Activated CD8-positive, alpha-beta memory T cell treated with anti-CD3 and anti-CD28 coated beads for 4 hours (primary cell): ENCODE measurements at places on chromosomes 2 and 18.
A peak's percentile ranks its signal among the peaks of the same experiment; 100 is the strongest.

DNA sequence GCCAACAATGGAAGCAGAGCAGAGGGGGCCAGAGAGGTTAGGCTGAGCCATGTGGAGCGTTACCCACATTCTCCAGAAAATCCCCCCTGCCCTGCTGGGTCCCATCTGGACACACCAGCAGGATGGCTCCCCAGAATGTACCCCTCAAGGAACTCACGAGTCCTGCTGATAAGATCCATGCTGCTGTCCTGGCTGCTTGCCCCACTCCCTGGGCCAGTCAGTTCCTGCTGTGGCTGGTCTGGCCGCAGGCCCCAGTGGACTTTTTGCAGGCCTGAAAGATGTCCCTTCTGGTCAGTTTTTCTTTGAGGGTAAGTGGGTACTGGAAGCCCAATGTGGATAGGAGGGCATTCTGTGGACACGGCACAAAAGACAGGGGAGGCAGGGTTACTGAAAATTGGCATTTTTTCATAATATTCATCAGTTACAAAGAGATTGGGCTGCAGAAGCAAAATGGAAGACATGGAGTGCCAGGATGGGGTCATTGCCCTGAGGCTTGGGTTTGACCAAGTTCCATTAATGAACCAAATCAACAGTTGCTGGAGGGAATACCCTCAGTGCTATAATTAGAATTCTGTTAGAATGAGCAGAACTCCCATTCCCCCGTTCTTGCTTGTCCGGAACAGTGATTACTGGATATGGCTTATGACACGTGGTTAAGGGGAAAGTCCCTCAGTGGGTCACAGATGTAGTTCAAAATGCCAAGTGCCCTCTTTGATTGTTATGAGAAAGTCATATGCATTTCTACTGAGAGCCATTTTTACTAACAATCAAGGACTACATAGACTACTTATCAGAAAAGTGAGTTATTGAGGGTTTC, 38.7 kb downstream of the SLC4A5 start:
- no peak for DNase-seq

DNA sequence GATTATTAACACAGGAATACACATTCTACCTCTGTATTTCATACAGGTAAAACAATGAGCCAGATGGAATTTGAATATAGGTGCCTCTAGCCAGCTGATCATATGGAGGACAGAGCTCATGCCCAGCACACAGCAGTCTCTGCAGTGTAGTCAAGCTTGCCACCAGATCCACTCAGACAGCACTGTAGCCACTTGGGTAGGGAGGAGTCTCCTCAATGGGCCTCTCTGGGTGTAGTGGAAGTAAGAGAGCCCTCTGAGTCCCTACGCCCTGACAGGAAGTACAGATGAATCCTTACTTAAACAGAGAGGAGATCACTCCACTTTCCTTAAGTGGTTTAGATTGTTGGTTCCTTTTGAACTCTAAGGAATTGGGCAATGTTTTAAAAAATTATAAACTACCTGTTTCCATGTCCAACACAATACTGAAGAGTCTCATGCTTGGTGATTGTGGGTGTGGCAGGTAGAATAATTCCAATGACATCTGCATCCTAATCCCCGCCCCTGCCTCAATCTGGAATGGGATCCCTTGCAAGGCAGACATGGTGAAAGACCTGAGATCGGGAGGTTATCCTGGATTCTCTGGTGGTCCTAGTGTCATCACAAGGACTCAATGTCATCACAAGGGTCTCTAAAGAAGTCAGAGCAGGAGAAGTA, 23.0 kb upstream of the TMEM200C start:
- DNase-seq: no peak

DNA sequence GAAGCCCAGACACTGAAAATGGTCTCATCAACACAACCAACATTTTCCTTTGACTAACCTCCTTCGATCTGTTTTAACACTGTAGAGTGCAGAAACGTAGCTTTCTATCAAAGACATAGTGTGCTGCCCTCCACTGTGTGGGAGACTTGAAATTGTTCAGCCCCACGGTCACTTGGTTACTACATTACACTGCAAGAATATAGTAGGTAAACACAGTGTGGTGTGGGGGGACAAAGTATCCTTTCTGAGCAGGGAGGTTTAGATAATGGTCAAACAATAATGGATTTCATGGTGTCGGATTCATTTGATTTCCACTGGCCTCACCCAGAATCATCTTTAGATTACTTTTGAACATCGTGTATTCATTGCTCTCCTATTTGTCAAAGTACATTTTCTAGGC, 181.0 kb downstream of the ERBB4 start:
- DNase-seq: no peak

- no peak for DNase-seq
Observed at GRCh38 chr2:100192825-100193224, 50.4 kb upstream of the AFF3 start.

GRCh38 chr2:127449414-127449813, 31.2 kb downstream of the PROC start:
- DNase-seq: no peak

- DNase-seq: no peak
Observed at GRCh38 chr2:180829261-180829660, 151.1 kb upstream of the UBE2E3 start.

DNA sequence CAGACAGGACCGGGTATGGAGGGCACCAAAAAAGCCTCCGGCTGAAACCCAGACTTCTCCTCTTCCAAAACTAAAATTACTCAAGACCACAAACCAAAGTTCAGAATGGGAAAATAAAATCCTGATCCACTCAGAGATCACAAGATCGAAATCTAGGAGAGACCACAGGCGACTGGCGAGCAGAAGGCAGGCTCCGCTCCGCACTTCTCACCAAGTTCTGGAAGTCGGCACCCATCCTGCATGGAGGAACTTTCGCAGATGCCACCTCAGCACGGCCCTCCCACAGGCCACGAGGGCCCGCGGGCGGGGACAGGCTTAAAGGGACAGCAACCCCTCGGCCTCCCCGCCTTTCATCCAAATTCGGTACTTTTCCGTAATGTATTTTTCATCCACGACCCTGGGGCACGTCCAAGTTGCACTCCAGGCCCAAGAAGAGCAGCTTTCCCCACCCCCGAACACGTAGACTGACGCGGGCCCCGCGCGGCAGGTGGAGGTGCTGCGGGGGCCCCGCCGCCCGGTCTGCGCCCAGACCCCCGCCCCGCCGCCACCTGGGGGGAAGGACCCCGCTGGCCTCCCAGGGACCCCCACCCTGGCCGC, 43.7 kb downstream of the HDLBP start:
- peak; percentile 18 for DNase-seq

GRCh38 chr2:17594533-17595401, 54.3 kb downstream of the VSNL1 start:
- DNase-seq: no peak

GRCh38 chr2:27170581-27171337, 22.0 kb downstream of the TCF23 start:
- DNase-seq: no peak

DNA sequence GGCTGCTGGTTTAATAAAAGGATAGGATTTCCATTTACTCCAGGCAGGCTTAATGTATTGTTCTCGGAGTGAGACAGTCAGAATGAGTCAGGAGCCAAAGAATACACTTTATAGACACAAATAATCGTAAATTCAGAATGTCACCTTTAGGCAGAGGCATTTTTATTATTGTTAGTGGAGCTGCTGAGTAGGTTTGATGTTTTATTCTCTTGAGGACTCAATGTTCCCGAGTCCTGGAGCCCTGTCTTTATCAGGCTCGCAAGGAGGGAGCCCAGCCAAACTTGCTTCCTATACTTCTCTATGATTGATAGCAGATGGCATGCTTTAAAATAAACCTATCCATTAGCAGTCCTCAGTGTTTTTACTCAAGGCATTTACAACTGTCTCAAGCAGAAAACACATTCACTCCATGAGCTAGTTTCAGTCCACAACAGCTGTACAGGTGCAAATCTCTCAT, 492.3 kb upstream of the ZEB2 start:
- DNase-seq: no peak

- DNase-seq: no peak
Observed at GRCh38 chr2:42957861-42958301, 165.5 kb upstream of the HAAO start.

GRCh38 chr18:66107546-66107945, 356.7 kb downstream of the CDH7 start:
- no peak for DNase-seq

DNA sequence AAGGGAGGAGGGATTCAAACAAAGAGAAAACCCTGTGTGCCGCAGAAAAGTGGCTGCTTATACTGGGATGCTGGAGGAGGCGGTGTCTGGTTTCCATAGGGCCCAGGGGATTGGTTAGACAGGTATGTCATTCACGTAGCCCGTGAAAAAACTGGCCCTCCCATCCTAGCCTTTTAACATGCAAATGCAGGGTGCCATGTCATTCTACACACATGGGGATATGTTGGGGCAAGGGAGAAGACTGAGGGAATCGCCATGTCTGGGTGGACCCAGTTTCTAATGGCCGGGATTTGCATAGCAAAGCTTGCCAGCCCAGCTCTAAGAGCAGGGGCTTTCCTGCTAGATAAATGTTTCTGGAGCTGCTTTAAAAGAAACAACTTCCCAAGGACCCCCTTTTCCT, 8.2 kb upstream of the RNU2-63P start:
- no peak for DNase-seq

DNA sequence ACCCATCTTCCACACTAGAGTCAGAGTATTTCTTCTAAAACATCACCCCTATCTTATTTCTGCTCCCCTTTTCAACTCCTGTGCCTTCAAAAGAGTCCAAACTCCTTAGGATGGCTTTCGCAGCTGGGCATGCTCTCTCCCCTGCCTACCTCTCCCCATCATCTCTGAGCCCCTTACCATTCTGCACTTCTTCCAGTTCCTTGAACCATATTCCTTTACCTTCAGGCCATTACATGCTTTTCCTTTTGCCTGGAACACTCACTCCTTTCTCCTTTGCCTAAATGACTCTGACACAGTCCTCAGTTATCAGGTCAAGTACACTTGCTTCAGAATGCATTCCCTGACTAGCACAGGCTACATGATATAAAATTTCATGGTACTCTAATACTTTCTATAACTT, 22.4 kb downstream of the APOB start:
- no peak for DNase-seq

- DNase-seq: no peak
Observed at GRCh38 chr2:10034333-10035052, 8.9 kb upstream of the KLF11 start.

GRCh38 chr18:48887294-48887904, 63.4 kb downstream of the SMAD7 start:
- no peak for DNase-seq

DNA sequence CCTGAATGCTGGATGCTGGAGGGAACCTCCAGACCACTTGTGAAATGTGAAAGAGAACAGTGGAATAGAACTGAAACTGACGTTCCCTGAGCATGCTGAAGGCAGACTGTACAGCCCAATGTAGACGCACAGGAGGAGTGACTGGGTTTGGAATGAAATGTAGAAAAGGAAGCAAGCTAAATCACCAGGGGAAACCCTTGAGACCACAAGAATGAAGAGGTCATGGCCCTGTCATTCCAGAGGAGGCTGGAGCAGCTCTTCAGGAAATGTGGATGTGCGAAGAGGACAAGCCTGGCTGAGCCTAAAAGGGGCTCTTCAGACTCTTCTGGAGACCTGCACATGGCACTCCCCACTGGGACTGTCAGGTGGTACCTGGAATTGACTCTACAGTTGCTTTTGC, 118.5 kb upstream of the ALPP start:
- DNase-seq: no peak

DNA sequence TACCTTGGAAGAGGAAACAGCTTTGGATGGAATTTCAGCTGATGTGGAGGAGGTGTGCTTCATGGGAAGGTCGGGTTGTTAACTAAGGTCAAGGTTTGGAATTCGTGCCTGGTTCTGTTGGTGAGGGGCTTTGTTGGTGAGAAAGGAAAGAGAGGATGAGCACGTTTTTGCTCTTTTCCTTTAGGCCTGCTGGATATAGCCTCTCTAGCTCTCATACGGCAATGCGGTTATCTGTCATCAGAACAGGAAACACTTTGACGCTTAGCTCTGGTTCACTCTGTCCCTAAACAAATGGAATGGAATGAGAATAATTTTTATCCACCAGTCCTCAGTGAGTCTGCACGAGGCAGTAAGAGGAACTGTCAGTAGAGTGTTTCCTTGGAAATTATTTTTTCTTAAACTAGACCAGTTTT, 169.7 kb upstream of the NOSTRIN start:
- no peak for DNase-seq

DNA sequence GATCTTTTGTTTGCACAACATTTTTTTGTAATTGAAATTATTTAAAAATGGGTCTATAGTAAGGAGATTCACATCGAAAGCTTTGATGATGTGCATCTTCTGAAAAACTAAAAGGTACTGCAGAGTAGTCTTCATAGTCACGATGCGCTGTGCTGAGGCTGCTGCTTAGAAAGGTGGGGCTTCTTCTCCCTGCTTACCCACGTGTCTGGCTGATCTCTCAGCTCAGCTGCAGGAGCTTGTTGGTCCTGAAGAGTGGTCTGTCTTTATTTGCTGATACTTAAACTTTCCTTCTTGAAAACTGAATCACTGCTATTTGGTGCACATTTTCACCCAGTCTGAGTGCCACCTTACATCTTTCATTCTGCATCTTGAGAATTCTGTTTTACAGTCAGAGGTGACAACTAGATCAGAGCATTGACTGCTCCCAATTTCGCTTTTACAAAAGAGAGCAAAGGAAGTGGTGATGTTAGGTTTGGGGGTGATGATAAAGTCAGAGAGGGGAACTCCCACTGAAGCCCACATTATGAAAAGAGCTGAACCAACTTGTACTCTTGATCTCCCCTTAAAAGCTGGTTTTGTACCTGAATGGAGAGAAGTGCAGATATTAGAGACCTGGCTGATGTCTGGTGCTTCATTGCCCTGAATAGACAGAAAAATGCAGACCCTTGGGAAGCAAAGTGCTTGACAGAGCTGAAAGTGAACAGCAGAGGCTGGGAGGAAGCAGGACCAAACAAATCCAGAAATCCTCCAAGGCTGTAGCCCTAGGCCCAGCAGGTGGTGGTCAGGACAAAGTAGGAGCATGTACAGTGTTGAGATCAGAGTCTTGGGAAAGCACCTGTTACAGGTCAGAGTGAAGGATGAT, 984.5 kb downstream of the TSN start:
- DNase-seq: no peak

DNA sequence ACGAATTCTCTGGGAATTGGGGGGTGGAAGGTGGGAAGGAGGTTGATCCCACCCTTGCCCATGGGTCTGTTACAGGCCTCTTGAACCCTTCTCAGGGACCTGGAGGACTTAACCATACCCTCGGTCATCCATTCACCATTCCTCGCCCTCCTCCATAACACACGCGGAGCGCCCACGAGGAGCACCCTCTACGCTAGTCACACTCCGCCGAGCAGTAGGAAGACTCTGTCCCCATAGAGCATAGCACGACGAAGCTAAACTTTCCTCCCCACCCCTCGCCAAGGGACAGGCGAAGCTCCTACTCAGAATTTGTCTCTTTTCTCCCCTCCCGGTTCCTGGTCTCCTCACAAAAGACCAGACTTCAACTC, 611 bp upstream of the ITSN2 start:
- DNase-seq: no peak
